ENCODE measurements at places on chromosomes 2 and 18. TPM values are rescaled to one million over a fixed set of nuclear protein-coding genes. Genes with fewer than 3 reads are reported as not detected.
A peak's percentile ranks its signal among the peaks of the same experiment; 100 is the strongest.

DNA sequence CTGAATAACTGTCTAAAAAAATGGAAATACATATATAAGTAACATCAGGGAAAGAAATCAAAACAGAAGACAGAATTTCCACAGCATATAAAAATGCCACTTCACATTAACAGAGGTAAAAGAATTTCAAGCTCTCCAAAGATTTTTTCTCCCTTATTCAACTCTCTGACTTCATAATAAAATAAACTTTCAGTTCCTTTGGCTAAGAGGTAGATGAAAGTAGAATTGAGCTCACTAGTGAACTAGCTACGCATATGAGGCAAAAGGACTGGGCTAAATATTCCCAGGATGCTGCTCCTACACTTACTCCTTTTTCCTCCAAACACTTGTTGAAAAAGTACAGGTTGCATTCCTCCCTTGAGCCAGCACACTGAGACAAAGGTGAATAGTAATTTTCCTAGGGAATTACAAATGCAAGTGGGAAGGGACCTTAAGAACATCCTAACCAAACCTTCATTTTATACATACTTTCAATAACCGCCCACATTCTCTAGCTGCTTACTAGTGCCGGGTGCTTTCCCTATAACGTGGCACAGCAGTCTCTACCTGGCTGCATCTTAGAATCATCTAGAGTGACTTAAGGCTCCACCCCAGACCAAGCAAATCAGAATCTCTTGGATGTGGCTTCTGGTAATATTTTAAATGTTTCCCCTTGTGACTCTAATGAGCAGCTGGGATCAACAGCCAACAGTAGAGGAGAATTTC, 136.6 kb downstream of the MTCL1 start:
- no peak for DNase-seq

DNA sequence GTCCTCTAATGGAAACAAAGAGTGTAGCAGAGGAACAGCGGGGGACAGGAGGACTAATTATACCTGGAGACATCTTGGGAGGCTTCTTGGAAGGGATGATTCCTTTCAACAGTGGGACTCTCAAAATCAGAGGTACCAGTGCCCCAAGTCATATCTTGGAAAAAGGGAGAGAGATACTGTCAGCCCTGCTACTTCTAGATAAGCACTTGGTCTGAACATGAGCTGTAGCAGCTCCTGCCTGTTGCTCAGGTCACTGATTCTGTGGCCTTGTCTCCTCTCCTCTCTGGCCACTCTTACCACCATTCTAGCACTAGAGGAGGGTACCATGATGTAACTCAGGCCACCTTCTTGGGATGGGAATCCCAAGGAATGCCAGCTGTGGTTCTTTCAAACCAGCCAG, 54.5 kb downstream of the MFSD6 start:
- no peak for DNase-seq

GRCh38 chr2:173264603-173265366, 89.9 kb upstream of the CDCA7 start:
- DNase-seq = peak; percentile 22

- no peak for DNase-seq
Measured at GRCh38 chr2:12663306-12664037, 53.3 kb upstream of the TRIB2 start.

NEURL3 gene
- total RNA-seq = 0.16 TPM
